ENCODE measurements at places on chromosomes 4 and X.

DNA sequence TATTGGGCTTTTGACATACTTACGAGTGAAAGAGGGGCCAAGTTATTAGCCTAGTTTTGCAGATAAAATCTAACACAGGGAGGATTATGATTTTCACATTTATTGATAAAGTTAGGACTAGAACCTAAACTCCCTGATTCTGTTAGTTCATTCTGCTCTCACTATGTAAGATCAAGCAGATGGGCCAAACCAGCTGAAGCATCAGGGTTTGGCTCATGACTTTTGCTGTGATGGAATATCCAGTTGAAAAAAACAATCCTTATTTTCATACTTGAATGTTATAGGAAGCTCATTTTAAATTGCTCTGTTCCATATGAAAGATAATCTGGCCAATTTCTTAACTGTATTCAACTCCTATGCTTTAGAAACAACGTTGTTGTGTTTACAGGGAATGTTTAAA is 21.2 kb downstream of the SPRY1 start:
- no peak for DNase-seq

DNA sequence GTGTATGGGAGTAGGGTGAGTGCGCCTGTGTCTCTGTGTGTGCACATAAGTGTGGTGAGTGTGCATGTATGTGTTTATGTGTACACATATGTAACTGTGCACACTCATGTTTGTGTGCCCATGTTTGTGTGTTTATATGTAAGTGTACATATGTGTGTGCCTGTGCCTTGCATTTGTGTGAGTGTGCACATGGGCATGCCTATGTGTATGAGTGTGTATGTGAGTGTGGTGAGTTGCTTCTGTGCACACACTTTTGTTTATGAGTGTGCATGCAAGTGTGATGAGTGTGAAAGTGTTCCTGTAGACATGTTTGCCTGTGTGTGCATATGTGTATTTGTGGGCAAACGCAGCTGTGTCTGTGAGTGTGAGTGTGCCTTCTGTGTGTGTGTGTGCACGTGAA is 7.2 kb downstream of the IL9R start:
- DNase-seq: no peak

- DNase-seq: peak; percentile 14
Measured at GRCh38 chr4:123748806-123749205, 352.2 kb downstream of the SPRY1 start.

DNA sequence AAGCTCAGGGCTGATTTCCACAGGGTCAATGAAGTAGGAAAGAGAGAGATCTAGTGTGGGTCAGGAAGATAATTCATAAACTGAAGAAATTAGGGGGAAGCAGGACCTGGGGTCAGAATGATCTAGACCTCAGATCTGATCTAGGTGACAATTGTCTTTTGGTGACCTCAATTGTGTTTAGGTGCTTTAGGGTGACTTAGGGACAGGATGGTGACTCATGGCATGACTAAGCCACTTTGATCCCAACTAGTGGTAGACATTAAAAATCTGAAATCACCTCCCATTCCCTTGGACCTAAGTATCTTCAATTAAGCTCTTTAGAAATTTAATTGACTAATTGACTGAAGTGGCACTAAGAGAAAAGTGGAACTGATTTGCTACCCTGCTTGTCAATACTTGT is 36.7 kb upstream of the GRXCR1 start:
- DNase-seq: peak; percentile 8

DNA sequence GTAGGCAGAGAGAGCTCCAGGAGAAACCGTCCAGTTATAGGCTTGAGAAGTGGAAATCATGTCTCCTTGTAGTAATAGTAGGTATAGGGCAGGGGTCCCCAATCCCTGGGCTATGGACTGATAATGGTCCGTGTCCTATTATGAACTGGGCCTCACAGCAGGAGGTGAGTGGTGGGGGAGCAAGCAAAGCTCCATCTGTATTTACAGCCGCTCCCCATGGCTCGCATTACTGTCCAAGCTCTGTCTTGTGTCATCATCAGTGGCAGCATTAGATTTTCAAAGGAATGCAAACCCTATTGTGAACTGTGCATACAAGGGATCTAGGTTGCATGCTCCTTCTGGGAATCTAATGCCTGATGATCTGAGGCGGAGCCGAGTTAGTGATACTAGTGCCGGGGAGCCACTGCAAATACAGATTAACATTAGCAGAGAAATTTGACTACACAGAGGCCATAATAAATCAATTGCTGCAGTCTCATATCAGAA is 67.6 kb downstream of the MRPL1 start:
- DNase-seq: no peak

- no peak for DNase-seq
Measured at GRCh38 chr4:100098011-100098545, 92.2 kb downstream of the DDIT4L start.

DNA sequence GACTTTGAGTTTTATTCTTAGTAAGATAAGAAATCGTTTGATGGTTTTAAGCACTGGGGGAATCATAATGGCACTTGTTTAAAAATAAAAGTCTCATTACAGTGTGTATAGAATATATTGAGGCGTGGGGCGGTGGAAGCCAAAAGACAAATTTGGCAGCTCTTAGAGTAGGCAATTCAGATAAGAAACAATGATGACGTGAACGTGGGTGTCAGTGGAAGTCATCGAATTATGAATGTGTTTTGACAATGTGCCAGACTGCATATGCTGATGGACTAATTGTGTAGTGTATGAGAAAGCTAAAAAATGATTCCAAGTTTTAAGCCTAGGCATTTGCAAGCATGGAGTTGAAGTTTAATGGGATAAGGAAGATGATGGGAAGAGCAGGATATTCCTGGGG is 35.8 kb downstream of the SPANXD start:
- no peak for DNase-seq

- no peak for DNase-seq
Measured at GRCh38 chrX:10166248-10166716, 9.5 kb downstream of the CLCN4 start.

GRCh38 chr4:152640058-152640921 is 39.5 kb downstream of the TMEM154 start:
- peak; percentile 48 for DNase-seq

DNA sequence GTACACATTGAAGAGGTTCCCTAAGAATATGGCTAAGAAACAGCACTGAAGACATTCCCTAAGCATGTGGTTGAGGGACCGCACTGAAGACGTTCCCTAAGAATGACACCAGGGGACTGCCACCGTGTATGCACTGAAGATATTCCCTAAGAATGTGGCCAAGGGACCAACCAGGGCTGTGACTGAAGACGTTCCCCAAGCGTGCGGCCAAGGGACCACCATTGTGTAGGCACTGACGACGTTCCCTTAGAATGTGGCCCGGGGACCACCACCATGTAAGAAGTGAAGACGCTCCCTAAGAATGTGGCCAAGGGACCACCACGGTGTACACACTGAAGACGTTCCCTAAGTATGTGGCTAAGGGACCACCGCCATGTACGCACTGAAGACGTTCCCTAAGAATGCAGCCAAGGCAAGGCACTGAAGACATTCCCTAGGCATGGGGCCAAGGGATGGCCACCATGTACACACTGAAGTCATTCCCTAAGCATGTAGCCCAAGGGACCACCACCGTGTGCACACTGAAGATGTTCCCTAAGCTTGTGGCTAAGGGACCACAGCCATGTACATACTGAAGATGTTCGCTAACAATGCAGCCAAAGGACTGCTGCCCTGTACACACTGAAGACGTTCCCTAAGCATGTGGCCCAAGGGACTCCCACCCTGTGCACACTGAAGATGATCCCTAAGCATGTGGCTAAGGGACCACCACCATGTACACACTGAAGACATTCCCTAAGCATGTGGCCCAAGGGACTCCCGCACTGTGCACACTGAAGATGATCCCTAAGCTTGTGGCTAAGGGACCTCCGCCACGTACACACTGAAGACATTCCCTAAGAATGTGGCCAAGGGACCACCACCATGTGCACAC is 22.0 kb downstream of the DHRSX start:
- no peak for DNase-seq

DNA sequence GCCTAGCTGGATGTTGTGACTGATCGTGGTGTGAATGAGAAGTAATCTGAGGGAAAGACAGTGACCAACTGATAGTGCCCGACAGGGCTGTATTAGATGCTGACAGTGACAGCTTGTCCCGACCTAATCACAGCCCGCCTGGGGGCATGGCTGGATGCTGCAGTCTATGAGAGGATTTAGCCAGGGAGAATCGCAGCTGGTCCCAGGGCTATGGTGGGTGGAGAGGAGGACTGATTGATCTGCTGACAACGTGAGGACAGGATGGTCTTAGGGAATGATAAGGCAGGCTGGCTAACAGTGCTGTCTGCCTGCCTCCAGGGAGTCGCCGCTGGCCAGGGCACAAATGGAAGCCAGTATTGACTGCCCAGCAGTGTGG is 621 bp upstream of the SUV39H1 start:
- DNase-seq: no peak

GRCh38 chr4:129246145-129246544 is 150.2 kb downstream of the C4orf33 start:
- DNase-seq: no peak

DNA sequence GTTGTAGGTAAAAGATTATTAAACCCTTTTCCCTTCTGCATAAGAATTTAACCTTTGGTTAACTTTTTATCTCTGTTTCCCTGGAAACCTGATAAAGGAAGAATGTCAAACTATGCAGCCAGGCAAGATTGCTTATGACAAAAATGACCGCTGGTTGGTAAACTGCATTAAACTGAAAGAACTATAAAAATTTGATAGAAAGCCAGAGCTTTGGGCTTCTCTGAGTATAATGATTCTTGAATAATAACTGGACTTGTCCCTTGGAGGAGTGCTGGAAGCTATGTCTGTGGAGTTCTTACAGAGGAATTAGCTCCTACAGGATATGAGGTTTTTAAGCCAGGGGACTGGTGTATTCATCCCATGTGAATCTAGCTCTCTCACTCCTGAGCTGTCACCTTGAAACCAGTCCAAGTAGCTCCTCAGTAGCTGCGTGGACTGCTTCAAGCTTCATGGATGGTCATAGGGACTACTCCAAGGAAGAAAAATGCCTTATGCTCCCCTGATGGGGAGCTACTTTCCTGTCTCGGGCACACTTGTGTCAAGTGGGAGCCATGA is 52.0 kb downstream of the RASL11B start:
- DNase-seq: no peak

DNA sequence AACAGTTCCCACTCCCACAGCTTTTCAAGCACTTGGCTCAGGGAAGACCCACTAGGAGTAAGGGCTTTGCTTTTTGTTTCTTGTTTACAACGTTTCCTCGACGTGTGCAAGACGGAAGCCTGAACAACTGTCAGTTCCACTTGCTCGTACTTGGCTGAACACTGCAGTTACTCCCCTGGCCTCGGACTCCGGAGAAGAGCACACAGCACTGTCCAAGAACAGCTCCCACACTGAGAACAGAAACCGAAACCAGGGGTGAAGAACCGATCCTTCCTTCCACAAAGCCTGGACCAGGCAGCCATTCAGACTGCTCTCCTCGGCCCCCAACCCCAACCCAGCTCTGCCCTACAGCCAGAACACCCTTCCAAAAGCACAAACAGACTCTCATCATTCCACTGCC is 25.5 kb downstream of the IRF2 start:
- DNase-seq: peak; percentile 14
